Hypothalamus (tissue), 51 donors: ENCODE measurements at places on chromosomes 2 and 18.

- no peak for DNase-seq
These were observed 4.5 kb upstream of the OTOF start for GRCh38 chr2:26482211-26483026.

- no peak for DNase-seq
These were observed 59.8 kb downstream of the MOGAT1 start for GRCh38 chr2:222731201-222731621.

DNA sequence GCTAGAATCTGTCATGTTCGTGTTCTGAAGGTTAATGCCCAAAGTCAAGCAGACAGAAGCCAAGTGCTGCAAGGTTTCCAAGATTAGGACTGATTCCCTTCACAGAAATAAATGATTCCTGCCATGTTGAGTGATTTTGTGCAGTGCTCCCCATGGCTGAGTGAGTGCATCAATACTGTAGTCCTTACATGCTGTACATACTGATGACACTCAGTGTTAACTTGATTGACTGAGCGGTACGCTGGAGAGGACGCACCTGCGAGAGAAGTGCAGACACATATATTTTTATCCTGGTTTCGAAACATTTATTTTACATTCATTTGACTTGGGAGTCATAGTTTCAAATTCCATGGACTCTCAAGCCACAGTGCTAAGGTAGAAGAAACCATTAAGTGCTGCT lies 92.0 kb downstream of the ASXL3 start:
- DNase-seq: no peak

DNA sequence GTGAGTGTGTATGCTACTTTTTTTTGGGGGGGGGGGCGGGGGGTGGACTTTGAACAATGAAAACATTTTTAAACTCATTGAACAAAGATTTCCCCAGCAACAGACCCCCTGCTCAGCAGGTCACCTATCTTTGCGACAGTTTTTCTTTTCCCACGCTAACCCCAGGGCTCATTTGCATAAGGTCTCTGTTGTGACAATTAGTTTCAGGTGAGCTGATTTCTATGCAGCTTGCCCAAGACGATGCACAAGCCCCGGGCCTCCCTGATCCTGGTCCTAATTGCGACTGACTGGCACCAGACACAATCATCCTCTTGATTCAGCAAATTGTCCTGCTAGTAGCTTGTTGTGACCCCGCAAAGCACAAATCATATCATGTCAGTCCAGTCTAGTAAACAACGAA lies 40.3 kb downstream of the ZEB2 start:
- no peak for DNase-seq

GRCh38 chr18:285817-286216 lies 18.0 kb upstream of the THOC1 start:
- no peak for DNase-seq

DNA sequence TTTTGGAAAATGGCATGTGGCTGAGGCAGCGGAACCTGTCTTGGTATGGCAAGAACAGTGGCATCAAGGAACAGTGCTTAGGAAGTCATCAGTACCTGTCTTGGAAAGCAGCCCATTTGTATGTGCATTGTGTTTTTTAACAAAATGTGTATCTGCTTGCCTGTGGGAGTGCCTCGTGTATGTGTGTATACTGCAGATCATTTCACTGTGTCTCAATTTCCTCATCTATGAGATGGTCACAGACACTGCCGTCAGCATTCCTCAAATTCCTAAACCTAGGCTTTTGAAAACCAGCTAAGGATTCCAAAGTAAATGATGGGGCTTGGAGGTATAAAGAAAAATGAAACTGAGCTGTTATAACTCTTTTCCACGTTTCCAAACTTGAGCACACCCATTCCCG lies 441.3 kb downstream of the RND3 start:
- no peak for DNase-seq

- no peak for DNase-seq
These were observed 56.0 kb downstream of the CCDC88A start for GRCh38 chr2:55363636-55364035.

DNA sequence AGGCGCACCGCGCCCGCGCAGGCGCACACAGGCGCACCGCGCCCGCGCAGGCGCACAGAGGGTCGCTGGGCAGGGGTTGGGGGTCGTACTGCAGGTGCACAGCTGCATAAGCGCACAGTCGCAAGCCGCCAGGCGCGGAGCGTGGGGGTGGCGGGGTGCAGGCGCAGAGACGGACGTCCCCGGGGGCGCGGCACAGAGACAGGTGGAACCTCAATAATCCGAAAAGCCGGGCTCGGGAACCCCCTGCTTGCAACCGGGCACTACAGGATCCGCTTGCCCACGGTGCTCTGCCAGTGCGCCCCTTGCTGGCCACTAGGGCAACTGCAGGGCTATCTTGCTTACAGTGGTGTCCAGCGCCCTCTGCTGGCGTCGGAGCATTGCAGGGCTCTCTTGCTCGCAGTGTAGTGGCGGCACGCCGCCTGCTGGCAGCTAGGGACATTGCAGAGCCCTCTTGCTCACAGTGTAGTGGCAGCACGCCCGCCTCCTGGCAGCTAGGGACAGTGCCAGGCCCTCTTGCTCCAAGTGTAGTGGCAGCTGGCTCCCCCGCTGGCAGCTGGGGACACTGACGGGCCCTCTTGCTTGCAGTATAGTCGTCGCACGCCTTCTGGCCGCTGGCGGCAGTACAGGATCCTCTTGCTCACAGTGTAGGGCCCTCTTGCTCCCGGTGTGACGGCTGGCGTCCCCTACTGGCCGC lies 34.9 kb downstream of the FAM110C start:
- no peak for DNase-seq

DNA sequence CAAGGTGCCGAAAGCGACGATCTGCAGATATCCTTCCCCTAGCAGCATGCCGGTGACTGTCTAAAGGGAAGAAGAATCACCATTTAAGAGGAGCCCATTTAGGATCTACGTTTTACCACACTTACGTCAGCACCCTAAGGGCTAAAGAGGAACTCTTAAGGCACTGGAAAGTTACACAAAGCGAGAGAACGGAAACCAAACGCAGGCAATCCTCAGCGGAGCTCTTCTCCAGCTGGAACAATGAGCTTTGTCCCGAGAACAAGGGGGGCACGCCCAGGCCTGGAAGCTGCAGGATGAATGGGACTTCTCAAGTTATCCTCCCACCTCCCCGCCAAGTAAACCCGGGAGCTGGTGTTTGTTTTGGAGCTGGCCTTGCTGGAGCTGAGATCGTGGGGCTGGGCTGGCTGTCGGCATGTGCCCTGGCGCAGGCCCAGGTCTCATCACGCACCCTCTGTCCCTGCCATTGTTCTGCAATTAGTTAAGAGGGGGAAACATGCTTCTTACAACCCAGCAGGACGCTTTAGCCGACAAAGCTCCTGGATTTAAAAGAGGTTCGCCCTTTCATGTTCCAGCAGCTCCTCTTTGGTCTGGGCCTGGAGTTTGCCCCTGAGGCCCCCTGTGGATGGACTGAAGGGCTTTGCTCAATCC lies 36.4 kb downstream of the PXDN start:
- DNase-seq: no peak

DNA sequence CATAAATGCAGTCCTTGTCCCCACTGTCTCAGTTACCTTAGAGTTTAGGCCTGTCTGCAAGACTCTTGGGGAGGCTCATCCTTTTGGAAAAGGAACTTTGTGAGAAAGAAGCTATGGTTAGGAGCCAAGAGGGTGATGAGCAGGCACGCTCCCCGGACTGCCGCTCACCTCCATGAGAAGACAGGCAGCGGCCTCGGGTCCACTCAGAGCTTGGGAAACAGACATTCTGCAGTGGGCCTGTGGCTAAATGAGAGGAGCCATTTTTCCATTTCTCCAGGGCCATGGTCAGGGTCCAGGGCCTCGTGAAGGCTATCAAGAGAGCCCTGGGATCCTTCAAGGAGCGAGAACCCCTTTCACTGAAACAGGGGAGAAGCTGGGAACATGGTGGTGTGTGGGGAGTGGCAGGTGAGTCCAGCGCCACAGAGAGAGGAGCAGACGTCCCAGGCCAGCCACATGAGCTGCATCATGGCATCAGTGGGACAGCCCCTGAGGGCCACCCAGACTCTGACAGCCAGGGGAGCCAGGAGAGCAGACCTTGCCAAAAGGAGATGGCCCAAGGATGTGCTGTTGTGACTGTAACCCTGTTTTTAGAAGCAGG lies 4.0 kb upstream of the TEX51 start:
- DNase-seq: no peak

GRCh38 chr18:8188184-8188583 lies 421.1 kb upstream of the RAB12 start:
- DNase-seq: no peak
